Uterine smooth muscle cell (primary cell): ENCODE measurements at places on chromosomes 1 and 21. TPM values are rescaled to one million over a fixed set of nuclear protein-coding genes. Genes with fewer than 3 reads are reported as not detected.

C1QC gene
- not detected in 2 replicates for total RNA-seq

TFF2 gene
- total RNA-seq = not detected in 2 replicates

AKR7A3 gene
- 0.44 and 0.62 TPM in 2 replicates for total RNA-seq

NUDT4B gene
- 6.9 and 11.2 TPM in 2 replicates for total RNA-seq

MOV10 gene
- total RNA-seq = 40.0 and 41.9 TPM in 2 replicates

DIO1 gene
- total RNA-seq = not detected in 2 replicates

PADI4 gene
- not detected in 2 replicates for total RNA-seq

USH2A gene
- total RNA-seq = under 0.01 TPM in 1 of 2 replicates, not detected in the other

RBM8A gene
- 110 and 207 TPM in 2 replicates for total RNA-seq

APOBEC4 gene
- not detected in 2 replicates for total RNA-seq

RGS1 gene
- total RNA-seq = not detected in 2 replicates

GBP6 gene
- 0.11 TPM in 1 of 2 replicates, not detected in the other for total RNA-seq

ACOT7 gene
- total RNA-seq = 31.4 and 39.6 TPM in 2 replicates

FAM72B gene
- total RNA-seq = 2.4 and 3.9 TPM in 2 replicates

MCL1 gene
- total RNA-seq = 296 and 333 TPM in 2 replicates

UBE2G2 gene
- total RNA-seq = 56.4 and 66.0 TPM in 2 replicates

KRTAP19-3 gene
- total RNA-seq = not detected in 2 replicates

SDC3 gene
- 7.7 and 10.5 TPM in 2 replicates for total RNA-seq

PRKCZ gene
- total RNA-seq = 8.2 and 14.0 TPM in 2 replicates

GBP7 gene
- total RNA-seq = 0.12 TPM in 1 of 2 replicates, not detected in the other

AADACL3 gene
- total RNA-seq = not detected in 2 replicates

SPOCD1 gene
- 71.4 and 85.6 TPM in 2 replicates for total RNA-seq

UTP11 gene
- 41.1 and 56.1 TPM in 2 replicates for total RNA-seq

NHLH1 gene
- total RNA-seq = not detected in 2 replicates

NBPF6 gene
- not detected in 2 replicates for total RNA-seq

WDR64 gene
- total RNA-seq = not detected in 2 replicates

COL8A2 gene
- 5.0 and 12.5 TPM in 2 replicates for total RNA-seq
